ENCODE measurements at places on chromosomes 1 and 21.
A peak's percentile ranks its signal among the peaks of the same experiment; 100 is the strongest.

DNA sequence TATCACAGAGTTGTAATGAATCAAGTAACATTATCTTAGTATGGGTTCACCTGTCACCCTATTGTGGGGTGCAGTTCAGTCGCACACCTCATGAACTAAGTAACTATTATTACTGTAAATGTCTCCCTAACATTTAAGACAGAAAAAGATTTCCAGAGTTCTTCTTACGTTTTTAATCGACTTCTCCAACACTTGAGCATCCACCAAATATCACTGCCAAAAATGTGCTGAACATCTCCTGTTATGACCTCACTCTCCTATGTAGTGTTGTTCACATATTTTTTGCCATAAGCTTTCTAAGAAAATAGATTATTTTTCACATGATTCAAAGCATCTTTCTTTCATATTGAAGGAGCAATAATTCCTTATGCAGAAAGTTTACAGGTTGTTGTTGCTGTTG lies 1.3 kb downstream of the TTLL7 start:
- no peak for DNase-seq

DNA sequence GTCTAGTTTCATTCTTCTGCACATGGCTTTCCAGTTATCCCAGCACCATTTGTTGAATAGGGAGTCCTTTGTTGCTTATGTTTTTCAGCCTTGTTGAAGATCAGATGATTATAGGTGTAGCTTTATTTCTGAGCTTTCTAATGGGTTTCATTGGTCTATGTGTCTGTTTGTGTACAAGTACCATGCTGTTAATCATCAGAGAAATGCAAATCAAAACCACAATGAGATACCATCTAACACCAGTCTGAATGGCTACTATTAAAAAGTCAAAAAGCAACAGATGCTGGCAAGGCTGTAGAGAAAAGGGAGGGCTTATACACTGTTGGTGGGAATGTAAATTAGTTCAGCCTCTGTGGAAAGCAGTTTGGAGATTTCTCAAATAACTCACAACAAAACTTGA lies 321.5 kb upstream of the PTBP2 start:
- DNase-seq = no peak

DNA sequence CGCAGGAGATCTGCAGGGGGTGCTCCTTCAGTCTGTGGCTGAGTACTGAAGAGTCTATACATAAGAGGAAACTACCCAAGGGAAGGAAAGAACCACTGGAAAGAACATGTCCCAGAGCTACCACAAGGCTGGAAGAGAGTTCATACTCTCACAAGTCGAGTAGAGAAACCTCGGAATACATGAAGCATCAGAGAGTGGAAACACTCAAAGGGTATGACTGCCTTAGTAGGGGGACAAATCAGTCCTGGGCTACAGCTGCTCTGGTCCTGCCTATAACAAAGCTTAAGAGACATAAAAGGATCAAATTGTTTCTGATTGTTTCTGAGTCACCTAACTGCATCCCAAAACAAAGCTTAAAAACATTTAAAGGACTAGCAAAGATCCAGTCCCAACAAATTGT lies 27.4 kb downstream of the TMEM50B start:
- no peak for DNase-seq

GRCh38 chr1:162029157-162029556 lies 5.5 kb upstream of the OLFML2B start:
- DNase-seq = no peak

- DNase-seq = no peak
These were observed 383.7 kb downstream of the ZP4 start for GRCh38 chr1:237507005-237507404.

- no peak for DNase-seq
These were observed 356.1 kb downstream of the LMO4 start for GRCh38 chr1:87684713-87685205.

DNA sequence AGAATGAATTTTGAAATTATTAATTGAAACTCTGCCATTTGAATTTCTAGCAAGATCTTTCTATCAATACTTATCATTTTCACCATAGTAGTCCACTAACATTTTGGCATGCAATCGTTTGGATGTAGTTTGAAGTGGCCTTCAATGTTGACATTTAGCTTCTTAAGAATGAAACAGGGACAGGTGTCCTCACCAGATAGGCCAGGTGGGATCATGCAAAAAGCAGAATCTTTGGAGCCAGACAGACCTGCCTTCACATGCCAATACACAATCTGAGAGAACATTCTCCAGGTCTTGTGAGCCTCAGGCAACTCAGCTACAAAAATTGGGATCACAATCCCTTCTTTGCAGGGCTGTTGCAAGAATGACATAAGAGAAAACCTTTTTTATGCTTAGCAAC lies 18.3 kb upstream of the HSPA13 start:
- DNase-seq = no peak

GRCh38 chr1:61491497-61491896 lies 233.4 kb downstream of the TM2D1 start:
- no peak for DNase-seq

GRCh38 chr1:21673277-21673780 lies 4.2 kb upstream of the RAP1GAP start:
- no peak for DNase-seq

DNA sequence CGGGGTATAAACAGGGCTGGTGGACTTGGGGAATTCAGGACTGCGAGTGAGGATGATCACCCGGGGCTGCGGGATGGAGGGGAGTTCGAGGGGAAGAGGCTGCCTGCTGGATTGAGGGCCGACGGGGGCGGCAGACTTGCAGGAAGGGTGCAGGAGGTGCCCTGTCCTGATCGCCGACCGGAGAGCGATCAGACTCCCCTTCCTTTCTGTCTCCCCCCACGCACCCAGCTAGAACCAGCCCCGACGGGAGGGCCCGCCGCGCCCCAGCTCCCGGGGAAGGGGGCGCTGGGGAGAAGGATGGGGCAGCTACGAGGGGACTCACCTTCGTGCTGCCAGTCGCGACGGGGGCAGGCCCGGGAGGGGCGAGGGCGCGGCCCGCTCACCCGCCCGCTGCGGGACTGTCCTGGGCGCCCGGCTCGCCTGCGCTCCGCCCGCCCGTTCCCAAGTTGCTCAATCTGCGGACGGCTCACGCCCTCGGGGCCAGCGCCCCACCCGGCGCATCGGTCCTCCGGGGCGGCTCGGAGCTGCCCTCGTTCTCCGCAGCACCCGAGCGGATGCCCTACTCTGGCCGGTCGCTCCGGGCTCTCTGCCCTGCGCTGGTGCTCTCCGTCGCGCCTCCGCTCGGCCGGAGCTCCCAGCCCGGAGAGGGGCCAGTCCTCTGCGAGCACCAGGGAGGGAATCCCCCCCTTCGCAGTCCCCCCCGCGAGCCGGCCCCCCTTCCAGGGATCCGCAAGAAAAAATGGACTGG lies at the start of gene RSPO1:
TSS of gene RSPO1 (minus strand) at position 649 of the 748 bp plus-strand sequence. CDS start 5,231 bp downstream, outside the sequence.
- no peak for DNase-seq

- no peak for DNase-seq
These were observed 37.7 kb upstream of the LRRN2 start for GRCh38 chr1:204723131-204723787.

DNA sequence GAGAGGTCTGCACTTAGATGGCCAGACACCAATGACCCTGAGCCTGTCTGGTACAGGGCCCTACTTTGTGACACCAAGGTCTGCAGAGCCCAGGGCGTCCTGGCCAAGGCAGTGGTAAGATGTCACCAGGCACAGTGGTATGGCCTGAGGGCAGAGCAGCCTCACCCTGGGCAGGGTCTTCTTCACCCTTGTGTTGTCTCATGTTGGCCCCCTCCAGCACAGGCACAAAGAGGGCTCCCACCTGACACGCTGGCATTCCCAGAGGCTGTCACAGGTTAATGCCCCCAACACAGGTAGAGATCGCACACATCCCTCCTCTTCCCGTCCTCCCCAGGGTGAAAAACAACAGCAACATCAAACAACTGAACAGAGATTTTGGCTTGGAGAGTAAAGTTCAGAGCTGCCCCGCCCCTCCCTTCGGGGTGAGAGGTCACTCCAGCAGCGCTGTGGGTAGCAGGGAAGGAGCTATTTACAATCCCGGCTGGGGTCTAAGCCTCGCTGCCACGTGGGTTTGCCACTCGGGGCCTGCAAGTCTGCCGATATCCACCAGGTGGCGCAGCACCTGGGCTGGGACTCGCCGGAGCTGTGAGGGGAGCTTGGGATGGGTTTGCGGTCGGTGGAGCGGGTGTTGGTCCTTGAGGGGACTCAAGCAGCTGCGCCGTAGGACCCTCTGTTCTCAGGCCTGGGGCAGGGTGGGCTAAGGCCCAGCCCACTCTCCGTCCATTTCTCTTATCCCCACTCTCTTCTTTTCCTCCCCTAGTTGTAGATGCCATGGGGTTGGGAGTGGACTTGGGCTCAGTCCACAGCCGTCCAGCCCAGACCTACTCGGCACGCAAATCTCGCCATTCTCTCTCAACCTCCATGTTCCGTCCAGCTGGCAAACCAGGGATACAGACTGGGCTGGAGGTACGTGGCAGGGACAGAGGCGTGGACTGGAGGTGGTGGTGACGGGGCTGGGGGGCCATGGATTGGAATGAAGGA lies 12.7 kb downstream of the EFNA3 start:
- peak; percentile 81 for DNase-seq

GRCh38 chr1:169586067-169586394 lies 250 bp downstream of the F5 start:
- no peak for DNase-seq

DNA sequence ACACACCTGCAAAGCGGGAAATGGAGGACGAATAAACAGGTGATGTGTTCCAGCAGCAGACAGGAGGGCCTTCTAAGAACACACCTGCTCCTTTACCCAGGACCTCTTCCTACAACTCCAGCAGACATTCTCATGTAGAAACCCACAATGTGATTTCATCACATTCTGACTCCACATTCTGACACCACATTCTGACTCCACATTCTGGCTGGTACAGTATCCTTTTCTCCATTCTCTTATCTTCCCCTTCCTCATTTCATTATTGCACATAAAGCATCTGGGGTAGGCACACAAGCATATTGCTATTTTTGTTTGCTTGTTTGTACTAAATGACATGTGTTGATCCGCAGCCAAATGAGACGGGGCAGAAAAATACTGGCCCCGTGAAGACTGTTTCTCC lies 3.6 kb upstream of the ZNF124 start:
- DNase-seq = no peak

DNA sequence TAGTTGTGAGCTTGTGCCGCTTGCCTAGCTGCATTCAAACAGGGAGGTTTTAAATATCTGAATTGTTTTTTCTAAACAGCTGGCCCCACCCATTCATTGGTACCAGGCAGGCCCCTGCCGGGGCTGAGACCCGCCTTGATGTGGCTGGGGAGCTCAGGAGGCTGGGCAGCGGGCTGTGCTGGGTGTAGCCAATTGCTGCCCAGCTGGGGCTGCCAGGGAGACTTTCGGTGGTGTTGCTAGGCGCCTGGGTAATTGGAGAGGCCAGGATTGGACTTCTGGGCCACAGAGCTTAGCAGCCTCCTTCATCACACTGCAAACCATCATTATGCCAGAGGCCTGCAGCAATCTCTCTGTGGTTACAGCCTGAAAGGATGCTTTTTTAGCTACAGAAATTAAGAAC lies 12.2 kb downstream of the RHBDL2 start:
- no peak for DNase-seq

GRCh38 chr1:41381692-41382479 lies 20.7 kb downstream of the FOXO6 start:
- no peak for DNase-seq

GRCh38 chr1:166869318-166870099 lies 6.6 kb downstream of the TADA1 start:
- DNase-seq = no peak

DNA sequence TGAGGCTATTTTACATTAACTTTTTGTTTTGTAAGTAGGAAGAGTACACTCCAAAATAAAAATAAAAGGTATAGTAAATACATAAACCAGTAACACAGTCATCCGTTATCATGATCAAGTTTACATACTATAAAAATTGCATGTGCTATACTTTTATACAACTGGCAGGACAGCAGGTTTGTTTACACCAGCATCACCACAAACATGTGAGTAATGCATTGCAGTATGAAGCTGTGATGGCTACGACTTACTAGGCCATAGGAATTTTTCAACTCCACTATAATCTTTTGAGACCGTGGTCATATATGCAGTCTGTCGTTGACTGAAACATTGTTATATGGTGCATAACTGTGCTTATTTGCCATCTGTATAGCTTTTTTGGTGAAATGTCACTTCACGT lies 106.2 kb downstream of the CENPF start:
- no peak for DNase-seq

DNA sequence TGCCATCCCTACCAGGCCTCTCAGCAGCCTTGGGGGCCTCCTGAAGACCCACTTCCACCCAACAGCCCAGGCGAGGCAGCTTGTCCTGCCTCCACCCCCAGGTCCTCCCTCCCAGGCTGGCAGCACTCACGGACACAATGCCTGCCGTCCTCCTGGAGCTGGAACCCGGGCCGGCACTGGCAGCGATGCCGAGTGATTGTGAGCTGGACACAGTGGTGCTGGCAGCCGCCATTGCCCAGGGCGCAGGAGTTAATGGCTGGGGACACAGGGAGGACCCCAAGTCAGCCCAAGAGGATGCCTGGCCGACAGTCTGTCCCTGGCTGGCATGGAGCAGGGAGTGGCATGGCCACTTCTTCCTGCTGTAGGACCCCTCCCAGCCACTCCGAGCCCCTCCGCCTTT lies 60.8 kb downstream of the ARHGEF16 start:
- DNase-seq = no peak

Data from stimulated activated CD4-positive, alpha-beta T cell treated with anti-CD3 and anti-CD28 coated beads, Interleukin-1b, Interleukin-23, amount 100 ng/mL, for 4 hours (primary cell).